ENCODE measurements at places on chromosomes 4 and X.

DNA sequence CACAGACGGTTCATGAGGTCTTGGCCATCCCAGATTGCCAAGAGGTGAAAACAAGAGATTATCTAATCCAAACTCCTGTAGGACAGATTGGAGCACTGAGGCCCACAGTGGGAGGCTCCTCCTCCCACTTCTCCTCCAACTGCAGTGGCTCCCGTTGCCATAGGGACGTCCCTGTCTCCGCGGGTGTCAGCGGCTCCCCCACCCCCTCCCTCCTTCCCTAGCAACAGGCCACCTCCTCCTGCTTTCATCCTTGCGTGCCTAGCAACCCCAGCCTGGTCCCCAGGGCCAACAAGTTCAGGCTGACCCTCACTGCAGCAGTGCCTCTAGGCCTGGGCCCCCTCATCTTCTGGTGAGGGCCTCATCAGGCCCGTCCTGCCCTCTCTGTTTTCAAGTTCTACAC is 6.8 kb upstream of the IQSEC2 start:
- no peak for DNase-seq

- no peak for DNase-seq
Observed at GRCh38 chr4:55491486-55491885, 55.2 kb downstream of the CLOCK start.

DNA sequence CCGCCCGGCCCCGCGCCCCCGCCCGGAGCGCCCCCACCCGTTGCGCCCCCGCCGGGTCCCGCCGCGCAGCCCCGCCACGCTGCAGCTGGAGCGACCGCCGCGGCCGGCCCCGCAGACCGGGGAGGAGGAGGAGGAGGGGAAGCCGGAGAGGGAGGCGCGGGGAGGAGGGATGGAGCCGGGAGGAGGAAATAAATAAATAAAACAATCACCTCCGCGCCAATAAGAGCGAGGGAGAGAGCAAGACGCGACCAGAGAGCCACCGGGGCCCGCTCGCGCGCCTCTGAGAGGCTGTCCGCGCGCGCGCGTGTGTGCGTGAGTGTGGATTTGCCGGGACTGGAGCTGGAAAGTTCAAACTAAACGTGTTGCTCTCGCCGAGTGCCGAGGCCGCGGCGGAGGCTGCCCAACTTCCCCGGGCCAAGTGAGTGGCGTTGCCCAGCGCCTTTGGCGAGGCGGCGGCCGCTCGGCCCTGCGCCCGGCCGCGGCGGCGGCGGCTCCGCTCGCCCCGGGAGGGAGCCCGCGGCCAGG is 2184.4 kb upstream of the TENM3 start:
- DNase-seq = peak; percentile 41

DNA sequence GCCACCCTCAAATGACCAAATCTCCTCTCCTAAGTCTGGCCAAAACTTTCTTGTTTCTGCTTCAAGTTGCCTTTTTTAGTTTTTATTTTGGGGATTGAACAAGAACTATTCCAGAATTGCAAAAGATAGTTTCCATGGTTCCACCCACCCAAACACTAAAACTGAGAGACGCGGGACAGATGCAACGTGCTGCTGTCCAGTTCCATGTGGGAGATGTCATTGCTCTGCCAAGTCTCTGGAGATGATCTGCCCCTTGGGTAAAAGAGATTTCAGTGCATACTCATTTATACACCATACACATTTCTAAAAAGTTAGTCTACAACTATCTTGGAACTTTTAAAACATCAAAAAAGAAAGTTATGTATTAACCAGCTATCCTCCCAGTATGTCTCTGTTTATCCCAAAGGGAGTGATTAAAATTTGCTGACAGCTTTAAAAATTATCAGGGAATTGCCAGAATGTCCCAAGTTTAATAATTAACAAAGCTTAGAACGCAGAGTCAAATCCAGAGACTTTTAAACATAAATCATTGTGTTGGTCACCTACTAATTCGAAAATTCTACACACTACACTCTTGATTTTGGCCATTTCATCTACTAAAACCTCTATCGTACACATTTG is 3.2 kb downstream of the MAOB start:
- no peak for DNase-seq

- no peak for DNase-seq
Observed at GRCh38 chrX:40835526-40835925, 100.2 kb upstream of the MED14 start.

DNA sequence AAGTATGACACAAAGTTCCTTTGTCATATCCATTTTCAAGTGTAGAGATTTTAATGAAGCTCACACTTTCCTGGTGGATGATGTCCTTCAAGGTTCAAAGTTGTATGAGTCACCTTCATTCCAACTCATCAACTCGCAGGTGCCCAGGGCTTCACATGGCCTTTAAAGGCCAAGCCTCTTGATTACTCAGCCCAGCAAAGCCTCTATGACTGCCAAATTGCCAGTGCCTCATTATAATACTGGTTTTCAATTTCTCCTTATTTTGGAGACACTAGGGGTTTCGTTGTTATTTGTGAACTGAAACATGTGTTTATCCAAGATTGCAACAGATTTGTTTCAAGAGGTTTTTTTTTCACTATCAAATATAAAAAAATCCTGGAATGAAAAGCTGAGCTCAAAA is 45.9 kb upstream of the PPP3CA start:
- DNase-seq = peak; percentile 72

- peak; percentile 85 for DNase-seq
Observed at GRCh38 chrX:123803331-123803983, 56.4 kb upstream of the XIAP start.

DNA sequence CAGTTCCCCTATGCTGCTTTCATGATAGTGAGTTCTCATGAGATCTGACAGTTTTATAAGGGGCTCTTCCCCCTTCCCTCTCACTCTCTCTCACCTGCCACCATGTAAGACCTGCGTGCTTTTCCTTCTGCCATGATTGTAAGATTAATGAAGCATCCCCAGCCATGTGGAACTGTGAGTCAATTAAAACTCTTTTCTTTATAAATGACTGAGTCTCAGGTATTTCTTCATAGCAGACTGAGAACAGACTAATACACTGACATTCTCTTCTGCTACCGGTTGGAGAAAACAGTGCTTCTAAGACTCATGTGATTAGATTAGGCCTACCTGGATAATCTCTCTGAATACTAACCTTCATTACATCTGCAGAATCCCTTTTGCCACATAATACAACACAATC is 45.4 kb upstream of the TRPC5OS start:
- DNase-seq = no peak

- DNase-seq = no peak
Observed at GRCh38 chr4:960140-960635, 13.2 kb downstream of the DGKQ start.

DNA sequence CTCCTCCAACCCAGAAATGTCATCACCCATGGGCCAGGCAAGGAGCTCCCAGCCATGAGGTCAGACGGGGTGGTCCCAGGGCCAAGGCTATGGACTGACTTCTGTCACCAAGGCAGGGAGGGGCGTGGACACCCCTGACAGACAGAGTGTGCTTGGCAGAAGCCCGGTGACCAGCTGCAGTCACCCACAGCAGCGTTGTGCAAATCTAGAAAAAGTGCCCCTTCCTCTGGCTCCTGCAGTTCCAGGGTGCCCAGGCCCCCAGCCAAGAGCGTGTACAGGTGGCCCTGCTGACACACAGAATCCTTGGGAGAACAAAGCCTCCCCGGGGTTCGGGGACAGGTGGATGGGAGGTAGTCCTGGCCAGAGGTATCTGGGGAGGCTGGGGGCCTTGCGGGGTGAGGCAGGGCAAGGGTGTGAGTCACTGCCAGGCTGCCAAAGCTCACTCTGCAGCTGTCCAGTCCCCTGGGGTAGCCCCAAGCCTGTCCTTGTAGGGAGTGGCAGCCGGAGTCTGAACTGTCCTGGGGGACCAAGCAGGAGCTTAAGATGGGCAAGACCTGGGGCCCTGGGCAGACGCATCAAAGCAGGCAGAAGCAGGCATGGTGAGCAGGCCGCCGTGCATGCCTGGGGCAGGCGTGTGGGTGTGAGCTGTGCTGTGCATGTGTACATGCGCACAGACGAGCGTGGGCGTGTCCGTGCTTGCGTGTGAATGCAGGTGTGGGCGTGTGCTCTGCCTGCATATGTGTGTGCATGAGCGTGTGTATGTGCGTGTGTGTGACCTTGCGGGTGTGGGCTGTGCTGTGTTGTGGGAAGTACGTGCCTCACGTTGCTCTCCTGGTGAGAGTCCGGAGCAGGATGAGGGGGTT is 3.3 kb downstream of the MYL5 start:
- DNase-seq = peak; percentile 94

DNA sequence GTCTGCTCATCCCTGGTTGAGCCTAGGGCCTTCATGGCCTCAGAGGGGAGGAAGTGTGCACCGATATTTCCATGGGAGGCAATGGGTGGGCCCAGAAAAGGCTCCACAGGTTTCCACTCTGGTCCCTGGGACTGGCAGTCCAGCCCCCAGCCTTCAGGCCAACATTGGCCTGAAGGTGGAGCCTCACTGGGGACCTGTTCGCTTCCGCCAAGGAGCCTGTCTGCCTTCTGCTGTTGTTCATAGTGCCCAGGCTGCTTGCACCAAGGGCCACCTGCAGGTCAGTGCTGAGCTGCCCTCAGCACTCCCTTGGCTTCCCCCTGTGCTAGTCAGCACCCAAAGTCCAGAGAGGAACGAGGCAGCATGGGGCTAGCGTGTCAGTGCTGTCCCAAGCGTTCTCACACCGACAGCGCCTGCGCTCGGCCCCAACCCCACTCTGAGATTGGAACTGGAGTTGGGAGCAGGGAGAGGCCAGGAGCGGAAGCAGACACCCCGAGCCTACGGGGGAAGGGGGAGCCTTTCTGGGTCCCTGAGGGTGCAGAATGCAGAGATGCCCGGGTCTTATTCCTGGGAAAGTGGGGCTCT is 720.7 kb downstream of the PCDH18 start:
- no peak for DNase-seq

- DNase-seq = peak; percentile 54
Observed at GRCh38 chrX:15474028-15474427, 19.1 kb downstream of the PIR start.

- peak; percentile 96 for DNase-seq
Observed at GRCh38 chr4:173074501-173074946, 94.1 kb upstream of the GALNT7 start.

DNA sequence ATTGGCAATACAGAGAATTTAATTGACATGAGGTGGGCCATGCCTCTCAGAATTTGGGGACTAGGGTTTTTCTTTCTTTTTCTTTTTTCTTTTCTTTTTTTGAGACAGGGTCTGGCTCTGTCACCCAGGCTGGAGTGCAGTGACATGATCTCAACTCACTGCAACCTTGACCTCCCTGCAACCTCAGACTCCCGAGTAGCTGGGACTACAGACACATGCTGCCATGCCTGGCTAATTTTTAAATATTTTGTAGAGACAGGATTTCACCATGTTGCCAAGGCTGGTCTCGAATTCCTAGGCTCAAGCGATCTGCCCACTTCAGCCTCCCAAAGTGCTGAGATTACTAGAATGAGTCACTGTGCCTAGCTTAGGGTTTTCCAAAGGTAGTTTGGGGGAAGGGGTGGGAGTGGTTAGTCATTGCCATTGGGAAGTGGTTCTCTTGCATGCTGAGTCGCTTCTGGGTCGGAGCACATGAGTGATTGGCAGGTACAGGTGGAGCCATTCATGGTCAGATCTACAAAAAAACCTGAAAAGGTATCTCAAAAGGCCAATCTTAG is 54.5 kb downstream of the MID2 start:
- DNase-seq = peak; percentile 28

DNA sequence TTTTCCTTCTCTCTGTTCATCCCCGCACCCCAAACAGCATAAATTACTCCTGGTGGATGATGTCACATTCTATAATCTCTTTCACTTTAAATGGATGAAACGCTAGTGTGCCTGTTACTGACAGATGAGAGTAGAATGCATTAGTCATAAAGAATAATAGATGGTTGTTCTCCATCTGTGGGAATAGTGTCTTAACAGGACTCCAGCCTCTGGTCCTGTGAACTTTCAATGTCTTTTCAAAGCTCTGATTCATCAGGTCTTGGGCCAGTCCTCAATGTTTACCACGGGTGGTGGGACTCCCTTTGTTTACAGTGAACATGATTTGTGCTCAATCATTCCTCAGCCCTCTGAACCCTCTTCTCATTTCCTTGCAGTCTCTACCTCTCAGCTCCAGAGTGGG is 182.6 kb downstream of the GABRB1 start:
- DNase-seq = peak; percentile 79

- peak; percentile 28 for DNase-seq
Observed at GRCh38 chrX:134847133-134847532, 143.7 kb upstream of the SMIM10 start.

GRCh38 chr4:125938541-125938940 is 623.8 kb downstream of the FAT4 start:
- DNase-seq = no peak

DNA sequence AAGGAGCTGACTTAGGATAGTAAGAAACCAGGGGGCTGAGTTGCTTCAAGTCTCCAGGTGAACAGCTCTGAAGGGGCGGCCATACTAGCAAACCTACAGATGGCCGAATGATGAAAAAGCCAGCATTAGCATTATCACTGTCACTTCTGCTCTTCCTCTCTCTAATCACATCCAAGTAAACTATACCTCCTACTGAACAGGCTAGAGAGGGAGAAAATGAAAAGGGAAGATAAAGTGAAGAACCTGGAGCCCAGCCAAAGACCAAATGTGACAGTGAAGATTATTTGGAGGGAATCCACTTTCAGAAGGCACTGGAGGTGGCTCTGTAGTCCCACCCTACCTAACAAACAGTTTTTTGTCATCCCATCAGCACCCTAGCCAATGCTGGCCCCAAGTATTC is 50.4 kb upstream of the PRPS1 start:
- DNase-seq = no peak

- no peak for DNase-seq
Observed at GRCh38 chrX:93977641-93978040, 303.6 kb downstream of the FAM133A start.

DNA sequence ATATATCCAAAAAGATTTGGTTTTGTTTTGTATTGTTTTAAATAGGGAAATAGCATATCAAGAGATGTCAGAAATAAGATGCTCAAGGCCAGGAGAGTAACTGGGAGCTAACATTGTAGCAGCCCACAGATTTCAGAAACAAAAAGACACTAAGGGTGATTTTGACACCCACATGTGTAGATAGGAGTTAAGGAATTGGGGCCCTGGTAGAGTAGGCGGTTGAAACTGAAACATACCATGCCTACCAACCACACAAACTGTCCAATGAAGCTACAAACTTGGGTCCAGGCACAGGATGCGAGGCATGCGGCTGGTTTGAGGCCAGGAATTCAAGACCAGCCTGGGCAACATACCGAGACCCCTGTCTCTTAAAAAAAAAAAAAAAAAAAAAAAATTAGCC is 6.3 kb upstream of the HSPA4L start:
- DNase-seq = no peak

DNA sequence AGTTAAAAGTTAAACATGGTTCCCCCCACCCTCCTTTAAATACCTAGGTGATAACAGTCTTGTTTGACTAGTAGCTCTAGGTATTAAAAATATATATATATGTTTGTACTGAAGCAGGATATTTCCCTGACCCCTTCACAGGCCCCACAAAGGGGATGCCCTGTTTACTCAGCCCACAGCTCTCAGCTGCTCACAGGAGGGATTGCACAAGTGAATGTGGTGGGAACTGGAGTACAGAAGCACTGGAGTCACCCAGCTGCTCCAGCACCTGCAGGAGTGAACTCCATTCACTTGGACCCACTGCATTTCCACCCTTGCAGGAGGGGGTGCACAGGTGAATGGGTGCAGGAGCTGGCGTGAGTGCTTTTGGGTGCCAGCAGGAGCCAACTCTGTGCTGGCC is 99.3 kb upstream of the TLR3 start:
- no peak for DNase-seq

GRCh38 chrX:124726881-124727280 is 380.5 kb downstream of the SH2D1A start:
- DNase-seq = no peak

Measured in epithelial cell of esophagus (primary cell).